ENCODE measurements at places on chromosomes 6 and 20.

GRCh38 chr6:24775520-24776058 is 852 bp downstream of the GMNN start:
- no peak for DNase-seq

GRCh38 chr20:9036593-9036992 is 32.3 kb upstream of the PLCB4 start:
- DNase-seq, result no peak

DNA sequence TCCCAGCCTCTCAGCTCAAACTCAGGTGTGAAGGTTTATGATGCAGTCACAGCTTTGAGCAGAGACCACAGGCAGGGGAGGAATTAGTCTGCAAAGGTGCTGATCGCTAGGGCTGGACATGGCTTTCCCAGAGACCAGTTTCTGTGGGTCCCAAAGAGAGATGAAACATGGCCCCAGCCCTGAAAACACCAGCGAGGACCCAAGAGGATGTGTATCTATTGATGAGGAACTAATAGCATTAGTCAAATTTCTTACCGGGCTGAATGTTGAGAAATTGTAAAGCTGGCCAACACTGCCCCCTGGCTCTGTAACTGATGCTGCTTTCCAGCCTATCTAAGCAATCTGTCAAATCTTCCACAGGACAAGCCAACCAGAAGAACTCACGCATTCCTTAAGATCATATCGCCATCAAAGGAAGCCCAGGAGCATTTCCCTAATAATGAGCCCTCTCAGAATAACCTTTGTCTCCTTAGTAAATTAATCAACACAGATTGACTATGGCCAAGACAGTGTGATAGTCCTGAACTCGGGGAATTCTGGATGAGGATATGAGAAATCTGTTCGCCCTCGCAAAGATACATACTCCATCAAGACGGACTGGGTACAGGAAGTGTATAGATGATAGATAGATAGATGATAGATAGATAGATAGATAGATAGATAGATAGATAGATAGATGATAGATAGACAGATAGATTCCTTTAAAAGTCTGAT is 7.8 kb upstream of the ACSS1 start:
- DNase-seq, result peak; percentile 55

DNA sequence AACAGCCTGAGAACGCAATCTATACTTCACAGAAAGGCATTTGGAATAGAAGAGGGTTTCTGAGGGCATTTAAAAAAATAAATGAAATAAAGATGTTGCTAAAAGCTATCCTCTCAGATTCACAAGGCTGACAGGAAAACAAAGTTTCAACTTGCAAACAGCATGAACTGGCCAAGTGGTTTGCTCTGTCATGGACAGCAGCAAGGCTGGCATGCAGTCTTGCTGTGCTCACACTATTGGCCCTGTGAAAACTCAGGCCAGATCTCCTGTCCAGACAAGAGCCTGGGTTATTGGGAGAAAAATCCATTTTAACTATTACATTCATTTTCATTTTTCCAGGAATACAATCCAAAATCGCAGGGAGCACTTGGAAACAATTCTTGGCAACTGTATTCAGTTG is 506.2 kb upstream of the SLC35B3 start:
- DNase-seq, result no peak

GRCh38 chr20:10788877-10789276 is 115.1 kb upstream of the JAG1 start:
- no peak for DNase-seq

GRCh38 chr6:83443516-83443915 is 12.7 kb upstream of the ME1 start:
- no peak for DNase-seq

DNA sequence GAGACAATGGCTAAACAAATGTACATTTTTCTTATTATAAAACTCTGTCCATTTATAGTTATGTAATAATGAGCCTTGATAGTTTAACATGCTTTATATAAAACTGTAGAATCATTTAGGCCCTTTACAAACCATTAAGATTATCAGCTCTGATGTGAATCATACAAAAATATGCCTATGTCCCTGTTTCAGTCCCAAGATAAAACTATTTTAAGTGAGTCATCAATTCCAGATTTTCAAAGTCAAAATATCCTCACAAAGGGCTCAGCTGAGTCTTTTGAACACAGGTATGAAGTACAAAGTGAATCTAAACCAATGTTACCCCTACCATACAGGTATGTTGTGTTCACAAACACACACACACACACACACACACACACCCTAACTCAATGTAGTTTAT is 88.0 kb downstream of the PTPRK start:
- no peak for DNase-seq

DNA sequence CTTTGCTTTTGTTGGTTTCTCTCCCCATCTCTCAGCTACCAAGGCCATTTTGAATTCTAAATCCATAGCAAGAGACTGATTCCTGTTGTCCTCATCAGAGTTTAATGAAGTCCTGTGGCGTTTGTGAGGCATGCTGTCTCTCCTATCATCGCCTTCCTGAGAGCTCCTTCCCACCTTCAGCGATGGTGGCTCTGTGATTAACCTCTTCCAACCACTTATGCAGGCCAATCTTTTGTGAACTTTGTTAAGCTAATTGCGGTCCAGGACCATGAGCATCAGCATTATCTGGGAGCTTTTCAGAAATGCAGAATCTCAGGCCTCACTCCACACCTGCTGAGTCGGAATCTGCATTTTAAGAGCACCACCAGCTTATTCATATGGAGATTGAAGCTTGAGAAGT is 272.5 kb upstream of the CDYL start:
- DNase-seq, result no peak

GRCh38 chr6:24766680-24767462 is 7.9 kb upstream of the GMNN start:
- DNase-seq, result no peak

DNA sequence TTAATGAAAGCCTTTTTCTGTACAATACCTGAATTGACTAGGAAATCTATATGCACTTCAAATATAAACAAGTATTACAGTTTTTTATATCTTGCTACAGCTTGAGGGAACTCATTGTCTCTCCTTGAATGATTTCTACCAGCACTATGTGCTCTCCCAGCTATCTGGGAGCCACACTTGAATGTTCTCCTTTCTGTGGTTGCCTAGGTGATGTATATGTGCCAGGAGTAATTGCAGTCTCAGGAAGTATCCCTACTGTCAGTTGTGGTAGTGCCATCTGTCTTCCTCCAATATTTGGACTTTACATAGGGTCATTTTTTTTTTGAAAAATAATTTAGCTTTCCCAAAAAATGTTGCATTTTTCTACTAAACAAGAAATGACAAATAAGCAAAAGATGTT is 288.0 kb upstream of the PLCB4 start:
- DNase-seq, result no peak

GRCh38 chr6:25277857-25278256 is 1.3 kb upstream of the CARMIL1 start:
- no peak for DNase-seq

GRCh38 chr20:49306903-49307620 is 29.2 kb upstream of the ZNFX1 start:
- no peak for DNase-seq

DNA sequence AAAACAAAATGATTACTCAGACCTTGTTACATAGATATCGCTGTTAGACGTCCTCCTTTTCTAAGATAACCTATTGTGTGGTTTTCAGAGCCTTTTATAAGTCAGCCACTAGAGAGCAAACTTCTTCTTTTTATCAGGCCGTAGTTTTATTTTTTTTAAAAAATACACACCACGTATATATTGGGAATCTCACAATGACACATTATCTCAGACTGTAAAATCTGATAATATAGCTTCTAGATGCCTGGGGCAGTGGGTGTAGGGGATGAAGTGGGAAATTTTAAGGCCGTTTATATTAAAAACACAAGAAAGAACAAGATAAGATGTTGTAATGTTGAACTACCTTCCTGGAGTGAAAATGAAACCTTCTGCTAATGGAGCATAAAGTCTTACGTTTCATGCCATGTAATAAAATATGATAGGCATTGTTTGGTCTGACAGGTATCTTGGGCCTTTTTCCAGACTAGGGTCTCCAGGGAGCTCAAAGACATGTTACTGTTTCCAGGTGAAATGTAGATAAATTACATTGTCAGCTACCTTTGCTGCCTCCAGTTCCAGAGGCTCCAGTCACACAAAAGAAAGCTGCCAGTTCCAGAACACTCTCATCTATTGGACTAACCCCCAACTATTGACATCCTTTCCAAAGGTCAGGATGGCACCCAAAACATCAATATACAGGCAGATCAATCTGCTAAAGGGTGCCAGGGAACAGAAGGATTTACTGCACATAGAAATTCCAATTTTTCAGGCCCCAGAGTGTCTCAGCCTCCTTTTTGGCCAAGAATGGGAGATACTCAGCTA is 130.2 kb upstream of the AKIRIN2 start:
- DNase-seq, result no peak

GRCh38 chr6:130928158-130928912 is 101.1 kb downstream of the SMLR1 start:
- DNase-seq, result no peak

DNA sequence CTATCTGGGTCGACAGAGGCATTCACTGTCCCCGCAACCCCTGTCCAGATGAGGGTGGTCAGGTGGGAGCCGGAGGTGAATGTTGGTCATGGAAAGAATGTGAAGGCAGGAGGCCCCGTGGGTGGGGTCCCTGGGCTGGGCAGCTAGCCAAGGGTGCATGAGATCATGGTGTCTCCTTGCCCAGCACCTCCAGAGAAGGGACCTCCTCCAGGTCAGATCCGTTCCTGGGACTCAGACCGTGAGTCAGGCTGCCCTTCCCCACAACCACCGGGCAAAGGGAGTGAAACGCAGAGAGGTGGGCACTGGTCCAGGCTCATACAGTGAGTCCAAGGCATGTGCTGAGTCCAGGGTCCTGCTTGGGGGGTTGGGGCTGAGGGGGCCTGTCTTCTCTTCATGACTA is 3.5 kb downstream of the FOXS1 start:
- no peak for DNase-seq

- DNase-seq, result no peak
Observed at GRCh38 chr6:38552121-38552520, 87.6 kb downstream of the BTBD9 start.

DNA sequence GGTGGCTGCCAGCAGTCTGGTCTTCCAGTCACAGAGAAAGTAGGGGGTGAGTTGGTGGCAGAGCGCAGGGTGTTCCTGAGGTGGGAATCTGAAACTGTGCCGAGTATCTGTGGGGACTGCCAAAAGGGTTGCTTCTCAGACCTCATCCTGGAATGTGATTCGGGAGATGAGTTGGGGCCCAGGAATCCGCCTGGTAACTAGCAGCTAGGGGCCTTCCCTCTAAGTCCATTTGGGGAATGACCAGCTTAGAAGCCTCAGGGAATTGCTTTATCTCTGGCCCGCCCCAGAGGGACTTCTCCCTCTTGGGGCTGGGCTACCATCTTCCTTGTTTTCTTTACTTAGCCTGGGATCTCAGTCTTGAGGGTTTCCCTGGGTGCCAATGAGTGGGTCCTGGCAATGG is 49.6 kb downstream of the MOCS1 start:
- DNase-seq, result no peak

- no peak for DNase-seq
Observed at GRCh38 chr20:45892049-45892825, 1.1 kb downstream of the CTSA start.

- DNase-seq, result no peak
Observed at GRCh38 chr6:167722634-167723309, 103.9 kb upstream of the AFDN start.

GRCh38 chr20:38001981-38002380 is 31.3 kb downstream of the TTI1 start:
- DNase-seq, result no peak

DNA sequence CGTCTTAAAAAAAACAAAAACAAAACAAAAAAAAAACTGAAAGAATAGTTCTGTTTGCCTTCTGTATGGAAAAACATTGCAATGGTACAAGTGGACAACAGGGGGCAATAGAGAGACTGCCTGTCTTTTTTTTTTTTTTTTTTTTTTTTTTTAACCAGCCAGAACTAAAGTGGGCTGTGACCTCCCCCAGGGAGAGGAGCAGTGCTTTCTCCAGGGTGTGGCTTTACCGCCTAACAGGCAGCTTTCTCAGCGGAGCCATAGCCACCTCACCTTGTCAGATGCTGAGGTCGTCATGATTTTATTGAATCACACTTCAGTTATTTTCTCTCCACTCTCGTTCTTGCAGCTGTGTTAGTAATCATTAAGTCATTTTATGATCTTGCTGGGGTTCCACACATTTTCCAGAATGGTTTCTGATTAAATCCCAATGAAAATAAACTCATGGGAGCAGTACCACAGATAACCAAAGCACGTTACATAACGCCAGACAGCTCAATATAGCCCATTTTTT is 78.4 kb downstream of the GMPR start:
- no peak for DNase-seq

DNA sequence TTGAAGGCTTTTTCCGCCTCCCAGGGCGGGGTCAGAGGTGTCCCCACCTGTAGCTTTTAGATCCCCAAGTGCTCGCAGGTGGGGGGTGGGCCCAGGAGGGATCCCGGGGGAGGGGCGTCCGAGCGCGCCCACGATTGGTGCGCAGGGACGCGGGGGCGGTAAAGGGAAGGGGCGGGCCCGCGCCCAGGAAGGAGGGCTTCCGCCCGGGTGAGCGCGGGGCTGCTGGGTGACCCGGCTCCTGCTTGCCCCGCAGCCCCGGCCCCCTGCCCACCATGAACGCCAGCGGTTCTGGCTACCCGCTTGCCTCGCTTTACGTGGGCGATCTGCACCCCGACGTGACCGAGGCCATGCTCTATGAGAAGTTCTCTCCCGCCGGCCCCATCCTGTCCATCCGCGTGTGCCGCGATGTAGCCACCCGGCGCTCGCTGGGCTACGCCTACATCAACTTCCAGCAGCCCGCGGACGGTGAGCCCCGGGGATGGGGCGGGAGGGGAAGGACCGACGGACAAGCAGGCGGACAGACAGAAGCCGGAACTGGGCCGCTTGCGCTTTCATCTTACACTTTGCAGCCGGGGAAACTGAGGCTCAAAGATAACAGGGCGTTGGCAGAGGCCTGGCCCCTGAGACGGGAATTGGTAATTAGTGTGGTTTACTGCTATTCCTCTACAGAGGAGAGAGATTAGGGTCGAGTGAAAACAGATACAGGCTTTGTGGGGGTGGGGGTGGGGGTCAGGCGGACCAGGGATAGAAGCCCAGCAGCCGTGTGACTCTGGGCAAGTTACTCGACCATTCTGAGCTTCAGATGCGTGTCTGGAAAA is at the start of gene PABPC1L:
TSS of gene PABPC1L (plus strand) at position 189 of the 818 bp plus-strand sequence. CDS start at position 273, 84 bp downstream.
- peak; percentile 61 for DNase-seq

- DNase-seq, result no peak
Observed at GRCh38 chr20:24504331-24505285, 35.2 kb downstream of the SYNDIG1 start.

DNA sequence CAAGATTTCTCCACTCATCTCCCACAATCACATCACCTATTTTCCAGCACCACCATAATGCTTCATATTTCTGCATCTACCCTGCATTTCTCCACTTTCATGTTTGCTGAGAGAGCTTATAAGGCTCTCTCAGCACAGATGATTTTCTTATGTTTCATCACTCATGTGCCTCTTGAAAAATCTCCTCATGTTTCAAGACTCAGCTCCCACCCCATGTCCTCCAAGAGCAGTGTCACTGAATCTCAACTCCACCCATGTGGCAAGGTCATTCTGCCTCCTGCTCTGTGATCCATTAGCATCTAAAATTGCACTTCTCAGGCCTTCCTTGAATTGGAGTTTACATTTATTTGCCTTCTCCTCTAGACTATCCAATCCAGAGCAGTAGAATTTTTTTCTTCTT is 178.7 kb upstream of the IRAK1BP1 start:
- DNase-seq, result no peak

GRCh38 chr20:32333988-32334885 is 23.9 kb upstream of the ASXL1 start:
- no peak for DNase-seq

Measured in stimulated activated CD8-positive, alpha-beta memory T cell treated with anti-CD3 and anti-CD28 coated beads, Interleukin-7, amount 100 ng/mL, for 1 hour (primary cell).